Foreskin fibroblast (primary cell): ENCODE measurements at places on chromosomes 7 and 10.

DNA sequence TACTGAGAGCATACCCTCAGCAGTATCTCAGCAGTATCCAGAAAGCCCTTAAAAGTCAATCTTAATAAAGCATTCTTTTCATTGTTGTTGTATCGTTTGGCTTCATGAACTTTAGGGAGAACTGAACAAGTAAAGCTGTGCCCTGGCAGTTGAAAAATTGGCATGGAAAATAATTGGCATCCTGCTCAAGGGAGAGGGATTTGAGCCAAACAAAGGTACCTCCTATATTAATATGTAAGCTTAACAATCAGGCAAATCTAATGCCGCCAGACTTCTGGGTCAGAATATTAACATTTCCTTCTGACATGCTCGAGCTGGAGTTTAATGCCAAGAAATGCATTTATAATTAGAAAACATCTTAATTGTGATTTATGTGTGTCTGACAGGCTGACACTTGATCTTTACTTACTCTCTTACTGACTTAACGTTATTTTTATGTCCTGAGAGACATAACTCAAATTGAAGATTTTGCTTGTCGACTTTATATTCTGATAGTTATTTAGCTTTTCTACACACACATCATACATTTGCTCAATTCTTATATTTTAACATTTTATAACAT is 42.1 kb upstream of the PCDH15 start:
- no peak for DNase-seq

- DNase-seq = no peak
These were observed 7.7 kb downstream of the XPNPEP1 start for GRCh38 chr10:109915566-109915965.

- DNase-seq = no peak
These were observed 910 bp downstream of the ARHGAP19 start for GRCh38 chr10:97291357-97292096.

DNA sequence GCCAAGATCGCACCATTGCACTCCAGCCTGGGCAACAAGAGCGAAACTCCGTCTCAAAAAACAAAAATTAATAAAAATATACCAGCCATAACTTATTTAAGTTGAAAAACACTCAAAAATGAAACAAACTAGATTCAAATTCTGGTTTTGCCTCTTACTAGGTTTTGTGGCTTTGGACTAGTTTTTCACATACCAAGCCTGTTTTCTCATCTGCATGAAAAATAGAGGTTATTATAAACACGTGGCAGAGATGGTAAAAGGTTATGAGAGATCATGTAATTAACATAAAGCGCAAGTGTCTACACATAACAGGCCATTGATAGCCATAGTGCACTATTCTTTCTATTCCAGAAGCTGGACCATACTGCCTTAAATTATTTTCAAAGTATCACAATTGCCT is 35.5 kb upstream of the CABCOCO1 start:
- DNase-seq = no peak

GRCh38 chr7:1220000-1220726 is 12.5 kb upstream of the UNCX start:
- no peak for DNase-seq

DNA sequence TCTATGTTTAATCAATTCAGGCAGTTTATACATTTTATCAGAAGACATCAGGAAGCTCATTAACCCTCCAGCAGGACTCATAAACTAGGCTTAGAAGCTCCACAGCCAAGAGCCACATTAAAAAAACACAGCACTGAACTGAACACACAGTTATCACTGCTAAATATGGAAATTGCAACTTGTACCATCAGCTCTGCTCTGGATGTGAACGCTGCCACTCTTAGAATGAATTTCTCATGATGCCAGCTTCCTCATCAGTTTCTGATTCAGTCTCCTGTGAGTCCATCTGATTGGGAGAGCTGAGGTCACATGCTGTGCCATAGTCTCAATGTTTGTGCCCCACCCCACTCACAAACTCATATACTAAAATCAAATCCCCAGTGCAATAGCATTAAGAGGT is 17.1 kb upstream of the ING3 start:
- no peak for DNase-seq

DNA sequence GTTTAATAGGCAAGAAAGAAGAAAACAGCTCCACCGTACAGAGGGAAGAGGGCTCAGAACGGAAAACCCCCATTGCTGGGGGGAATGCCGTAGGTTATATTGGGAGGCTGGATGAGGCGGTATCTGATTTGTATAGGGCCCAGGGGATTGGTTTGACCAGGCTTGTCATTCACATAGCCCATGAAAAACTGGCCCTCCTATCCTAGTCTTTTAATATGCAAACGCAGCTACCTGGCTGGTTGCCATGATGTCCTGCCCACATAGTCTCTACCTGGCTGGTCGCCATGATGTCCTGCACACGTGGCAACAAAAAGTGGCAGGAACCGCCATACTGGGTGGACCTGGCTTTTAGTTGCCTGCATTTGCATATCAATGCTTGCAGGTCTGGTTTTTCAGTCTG is 84.7 kb downstream of the AUTS2 start:
- DNase-seq = no peak

GRCh38 chr10:28266449-28267224 is 36.2 kb downstream of the MPP7 start:
- DNase-seq = no peak

- DNase-seq = no peak
These were observed 157.2 kb downstream of the GFRA1 start for GRCh38 chr10:116115797-116116196.

DNA sequence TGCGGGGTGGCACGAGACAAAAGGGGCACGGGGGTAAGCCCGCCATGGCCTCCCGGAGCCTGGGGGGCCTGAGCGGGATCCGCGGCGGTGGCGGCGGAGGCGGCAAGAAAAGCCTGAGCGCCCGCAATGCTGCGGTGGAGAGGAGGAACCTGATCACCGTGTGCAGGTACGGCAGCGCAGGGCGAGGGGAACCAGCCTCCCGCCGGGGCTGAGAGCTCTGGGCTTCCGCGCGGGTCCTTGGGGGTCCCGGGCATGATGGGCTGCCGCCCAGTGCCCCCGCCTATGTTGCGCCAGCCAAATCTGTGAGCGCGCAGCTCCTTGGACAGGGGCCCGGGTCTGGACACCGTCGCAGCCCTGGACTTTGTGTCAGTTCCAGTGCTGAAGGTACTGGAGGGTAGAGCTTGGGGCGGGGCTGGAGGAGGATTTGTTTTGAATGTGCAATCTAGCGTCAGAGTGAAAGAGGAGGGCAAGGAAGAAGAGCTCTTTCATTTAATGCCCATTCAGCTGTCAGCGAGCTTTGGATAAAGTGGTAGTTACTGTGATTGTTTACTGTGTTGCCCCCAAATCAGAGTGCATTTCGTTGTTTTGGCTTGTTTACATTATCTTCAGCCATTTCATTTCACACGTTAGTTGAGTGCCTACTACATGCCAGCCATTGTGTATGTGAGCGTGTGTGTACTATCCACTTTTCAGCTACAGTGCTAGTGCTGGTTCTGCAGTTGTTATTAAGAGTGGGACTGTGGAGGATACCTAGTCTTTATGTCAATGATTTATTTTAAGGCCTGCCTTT is 777 bp downstream of the RUNDC3B start:
- no peak for DNase-seq

- no peak for DNase-seq
These were observed 335.4 kb upstream of the NRP1 start for GRCh38 chr10:33669904-33670303.

DNA sequence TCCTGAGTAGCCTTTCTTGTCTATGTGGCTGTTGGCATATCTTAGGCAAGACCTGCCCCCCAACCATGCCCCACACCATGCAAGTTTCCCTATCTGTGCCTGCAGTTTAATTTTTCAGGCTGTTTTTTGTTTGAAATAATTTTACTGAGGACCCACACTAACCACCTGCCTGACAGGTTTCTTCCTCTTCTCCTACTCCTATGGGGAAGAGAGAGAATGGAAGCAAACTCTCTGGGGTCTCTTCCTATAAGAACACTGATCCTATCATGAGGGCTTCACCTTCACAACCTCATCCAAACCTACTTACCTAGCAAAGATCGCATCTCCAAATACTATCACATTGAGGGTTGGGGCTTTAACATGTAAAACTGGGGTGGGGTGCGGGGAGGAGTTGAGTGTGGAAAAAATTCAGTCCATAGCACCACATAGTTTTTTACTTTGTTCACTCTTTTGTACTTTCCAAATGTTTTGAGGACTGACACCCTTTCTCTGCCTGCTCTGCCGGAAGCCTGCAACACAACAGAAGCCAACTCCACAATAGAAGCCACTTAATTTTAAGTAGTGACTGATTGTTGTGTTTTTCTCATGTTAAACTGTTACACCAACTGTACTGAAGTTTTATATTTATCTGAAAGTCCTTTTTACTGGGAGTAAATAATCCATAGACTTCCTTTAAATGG is 67.2 kb upstream of the CSTF2T start:
- no peak for DNase-seq

- DNase-seq = no peak
These were observed 166.5 kb upstream of the PITRM1 start for GRCh38 chr10:3339121-3339520.

- DNase-seq = no peak
These were observed 714.5 kb upstream of the POT1 start for GRCh38 chr7:125644109-125644508.

DNA sequence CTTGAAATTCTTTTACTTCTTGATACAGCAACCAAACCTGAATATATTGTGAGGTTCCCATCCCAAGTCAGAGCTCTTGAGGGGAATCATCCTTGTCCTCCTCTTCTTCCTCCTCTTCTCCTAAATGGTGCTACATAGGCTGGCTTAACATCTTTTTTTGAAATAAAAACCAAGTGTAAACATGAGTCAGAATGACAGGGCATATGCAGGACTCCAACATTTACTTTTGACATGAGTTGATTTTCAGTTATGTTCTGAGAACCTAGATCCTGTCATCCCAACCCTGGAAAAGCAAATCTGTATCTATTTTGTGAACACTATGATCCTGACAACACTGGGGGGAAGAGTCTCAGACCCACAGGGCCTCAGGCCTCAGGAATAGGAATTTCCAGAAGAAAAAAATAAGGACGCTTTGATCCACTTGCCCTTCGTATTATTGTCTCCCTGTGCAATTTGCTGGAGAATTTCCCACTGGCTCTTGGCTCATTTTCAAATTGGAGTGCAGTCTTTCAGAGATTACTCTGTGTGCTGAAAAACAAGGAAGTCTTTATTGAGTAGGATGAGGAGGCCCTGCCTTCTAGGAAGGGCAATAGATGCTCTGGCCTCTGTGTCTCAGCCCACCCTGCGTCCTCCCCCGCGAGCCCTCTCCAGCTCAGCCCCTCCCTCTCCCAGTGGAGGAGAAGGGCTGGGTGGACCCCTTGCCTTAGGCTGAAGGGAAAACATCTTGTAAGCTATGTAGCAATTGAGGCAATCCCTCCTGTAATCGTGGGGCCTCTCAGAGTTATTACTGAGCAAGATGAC is 121.6 kb downstream of the CREB5 start:
- DNase-seq = peak; percentile 80

DNA sequence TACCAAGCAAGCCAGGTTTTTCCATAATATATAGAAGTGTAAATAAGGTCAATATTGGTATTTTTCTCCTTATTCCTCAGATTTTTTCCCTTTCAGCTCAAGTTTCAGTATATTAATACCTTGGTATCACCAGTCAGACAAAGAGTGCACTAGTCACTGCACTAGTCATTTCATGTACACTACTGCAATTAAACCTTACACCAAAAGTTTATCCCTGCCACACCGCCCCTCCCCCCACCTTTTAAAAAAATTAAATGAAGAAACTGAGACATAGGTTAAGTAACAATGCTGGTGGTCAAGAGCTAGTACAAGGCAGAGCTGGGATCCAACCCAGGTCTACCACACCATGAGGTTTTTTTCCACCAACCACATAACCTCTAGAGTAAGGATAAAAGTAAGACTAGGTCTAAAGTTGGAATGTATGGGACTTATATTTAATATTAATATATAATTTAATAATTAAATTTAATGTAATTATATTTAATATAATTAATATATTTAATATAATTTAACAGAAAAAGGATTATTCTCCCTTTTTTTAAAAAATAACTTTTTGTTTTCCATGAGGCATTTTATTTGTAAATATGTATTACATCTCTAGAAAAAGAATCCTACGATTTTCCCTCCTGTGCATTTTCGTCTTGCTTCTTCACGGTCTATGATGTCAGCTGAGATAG is 68.5 kb downstream of the NT5C2 start:
- no peak for DNase-seq
